HuH-7 (cell line): ENCODE measurements at places on chromosomes 3 and 15.

GRCh38 chr15:70430069-70430468 lies 332.4 kb upstream of the TLE3 start:
- no peak for DNase-seq

GRCh38 chr15:95076678-95076990 lies 845.3 kb downstream of the MCTP2 start:
- DNase-seq = no peak

- DNase-seq = no peak
These were observed 664 bp upstream of the PIK3CA start for GRCh38 chr3:179147514-179147872.

DNA sequence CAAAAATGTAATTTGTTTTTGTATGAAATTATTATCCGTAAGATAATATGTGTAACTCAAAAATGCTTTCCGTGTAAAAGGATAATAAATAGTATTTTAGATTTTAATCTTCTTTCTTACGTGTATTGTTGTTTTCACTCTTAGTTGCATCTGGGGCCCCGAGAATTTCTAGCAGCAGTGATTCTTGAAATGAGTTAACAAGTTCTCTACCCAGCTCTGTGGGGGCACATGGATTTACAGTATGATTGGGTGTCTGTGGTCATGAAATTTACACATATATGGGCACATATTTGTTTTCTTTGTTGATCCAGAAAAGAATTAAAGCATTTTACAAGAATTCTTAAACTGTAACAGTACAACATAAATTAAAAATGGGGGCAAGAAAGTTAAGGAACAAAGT lies 145.9 kb upstream of the LRRFIP2 start:
- no peak for DNase-seq

- DNase-seq = peak; percentile 52
These were observed 177.7 kb downstream of the THRB start for GRCh38 chr3:24316887-24317383.
